NCI-H1092 (cell line): ENCODE measurements at places on chromosomes 3 and 15.

DNA sequence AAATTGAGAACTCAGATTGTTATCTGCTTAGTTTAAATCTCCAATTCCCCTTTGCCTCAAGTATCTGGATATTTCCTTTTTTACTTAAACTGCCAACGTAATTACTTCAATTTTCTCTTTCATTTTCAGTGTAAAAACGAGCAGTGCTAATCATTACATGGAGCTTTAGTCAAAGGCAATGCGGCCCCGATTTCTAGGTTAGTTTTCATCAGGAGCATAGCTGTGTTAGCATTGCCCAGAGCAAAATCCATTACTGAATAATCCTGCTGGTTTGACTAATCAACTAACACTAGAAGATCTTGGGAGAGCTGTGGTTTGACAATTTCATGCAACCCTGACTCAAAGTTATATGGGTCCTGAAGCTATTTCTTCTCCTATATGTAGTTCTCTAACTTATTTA lies 46.2 kb downstream of the ZPLD1 start:
- no peak for DNase-seq

GRCh38 chr3:188583341-188584161 lies 429.6 kb downstream of the LPP start:
- no peak for DNase-seq

DNA sequence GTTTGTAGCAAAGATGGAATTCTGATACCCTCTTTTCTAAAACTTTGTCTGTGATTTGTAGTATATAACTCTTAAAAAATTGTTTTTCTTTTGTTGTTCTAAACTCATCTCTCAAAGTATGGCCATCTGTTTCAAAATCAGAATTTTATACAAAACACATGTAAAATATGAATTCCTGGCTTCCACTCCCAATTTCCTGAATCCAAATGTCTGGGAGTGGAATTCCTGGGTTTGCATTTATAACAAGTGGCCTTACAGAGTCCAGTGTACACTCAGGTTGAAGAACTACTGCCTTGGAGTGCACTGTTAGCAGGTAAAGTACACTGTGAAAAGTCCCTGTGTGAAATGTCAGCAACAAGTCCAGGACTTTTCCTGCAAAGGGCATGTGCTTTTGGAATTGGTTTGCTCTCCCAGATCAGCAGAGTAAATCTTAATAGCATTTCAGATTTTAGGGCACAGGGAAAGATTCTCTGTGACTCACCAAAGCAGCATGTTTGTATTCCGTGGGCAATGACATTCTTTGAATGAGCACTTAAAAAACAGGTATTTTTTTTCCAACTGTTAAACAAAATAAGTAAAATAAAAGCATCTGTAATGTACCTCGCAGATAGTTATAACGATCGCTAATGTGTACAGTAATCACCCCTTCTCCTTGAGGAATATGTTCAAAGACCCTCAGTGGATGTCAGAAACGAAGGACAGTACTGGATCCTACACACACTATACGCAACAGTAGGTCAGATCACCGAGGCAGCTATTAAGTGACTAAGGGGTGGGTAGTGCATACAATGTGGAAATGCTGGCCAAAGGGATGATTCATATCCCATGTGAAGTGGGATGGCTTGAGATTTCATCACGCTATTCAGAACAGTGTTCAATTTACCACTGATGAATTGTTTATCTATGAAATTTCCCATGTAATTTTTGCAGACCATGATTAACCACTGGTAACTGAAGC lies 2.0 kb upstream of the CLDN16 start:
- DNase-seq: no peak

DNA sequence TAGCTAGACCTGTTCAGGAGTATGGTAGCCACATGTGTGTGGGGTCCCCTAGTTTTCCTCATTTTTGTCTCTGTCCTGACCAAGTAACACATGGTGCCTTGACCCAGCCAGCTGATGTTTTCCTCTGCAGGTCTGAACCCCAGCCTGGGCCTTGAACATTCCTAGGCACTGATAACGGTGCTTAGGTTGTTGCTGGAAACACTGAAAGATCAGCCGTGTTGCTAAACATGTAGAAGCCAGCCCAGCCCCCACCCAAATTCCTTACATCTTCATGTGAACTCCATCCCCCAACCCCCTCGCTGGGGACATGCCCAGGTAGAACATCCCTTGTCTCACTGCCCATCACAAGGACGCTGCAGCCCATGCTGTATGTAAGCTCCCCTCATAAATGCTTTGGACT lies 18.7 kb downstream of the RTP3 start:
- DNase-seq: no peak

GRCh38 chr15:90539789-90540188 lies 10.1 kb downstream of the CRTC3 start:
- DNase-seq: no peak

- DNase-seq: no peak
Observed at GRCh38 chr3:4052706-4053105, 250.5 kb upstream of the SETMAR start.

GRCh38 chr15:38242055-38242454 lies 10.6 kb upstream of the SPRED1 start:
- DNase-seq: no peak

- no peak for DNase-seq
Observed at GRCh38 chr3:81863756-81864155, 102.3 kb upstream of the GBE1 start.

DNA sequence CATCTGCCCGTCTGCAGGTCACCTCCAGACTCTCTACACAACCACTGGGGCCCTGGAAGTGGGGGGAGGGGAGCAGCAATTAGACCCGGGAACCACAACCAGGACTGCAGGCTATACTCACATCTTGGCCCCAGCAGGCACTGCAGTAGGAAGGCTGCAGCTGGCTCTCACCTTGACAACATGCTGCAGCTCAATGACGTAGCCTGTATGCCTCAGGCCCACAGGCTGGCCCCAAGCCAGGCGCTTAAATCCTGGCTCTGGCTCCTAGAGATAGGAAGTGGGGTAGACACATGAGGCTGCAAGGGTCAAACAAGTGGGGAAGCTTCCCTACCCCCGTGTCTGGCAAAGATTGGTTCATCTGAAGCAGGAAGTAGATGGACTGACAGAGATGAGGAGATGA lies 4.6 kb upstream of the QRICH1 start:
- no peak for DNase-seq

DNA sequence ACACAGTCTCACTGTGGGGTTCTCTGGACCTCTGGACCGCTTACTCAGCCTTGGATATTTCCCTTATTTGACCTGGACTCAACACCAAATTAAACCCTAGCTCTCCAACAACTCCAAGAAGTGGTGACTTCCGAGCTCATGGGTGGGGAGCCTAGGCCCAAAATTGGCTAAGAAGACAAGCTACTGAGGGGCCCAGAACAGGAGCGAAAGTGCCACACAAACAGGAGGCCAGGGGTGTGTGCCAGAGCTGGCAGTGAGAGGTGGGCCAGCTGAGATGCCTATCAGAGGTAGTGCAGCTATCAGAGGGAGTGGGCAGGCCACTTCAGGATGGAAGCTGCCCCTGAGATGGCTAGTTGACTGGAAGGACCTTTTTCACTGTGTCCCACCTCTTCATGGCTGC lies 151.1 kb upstream of the PRR20G start:
- DNase-seq: no peak

DNA sequence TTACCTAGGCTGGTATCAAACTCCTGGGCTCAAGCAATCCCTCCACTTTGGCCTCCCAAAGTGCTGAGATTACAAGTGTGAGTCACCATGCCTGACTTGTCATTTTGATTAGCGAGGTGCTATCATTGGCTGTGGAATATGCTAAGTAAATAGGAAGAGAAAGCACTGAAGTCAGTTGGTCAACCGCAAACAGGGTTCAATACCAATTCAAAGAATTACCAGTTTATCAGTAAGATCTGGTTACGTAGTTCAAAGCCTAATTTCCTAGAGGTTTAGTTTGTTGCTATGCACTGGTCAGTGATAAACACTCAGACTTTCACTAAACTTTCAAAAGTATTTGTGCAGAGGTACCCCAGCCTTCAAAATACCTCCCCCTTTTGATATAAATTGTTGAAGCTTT lies 29.5 kb downstream of the GLB1 start:
- no peak for DNase-seq

- no peak for DNase-seq
Observed at GRCh38 chr3:195033531-195034091, 237.3 kb downstream of the XXYLT1 start.

DNA sequence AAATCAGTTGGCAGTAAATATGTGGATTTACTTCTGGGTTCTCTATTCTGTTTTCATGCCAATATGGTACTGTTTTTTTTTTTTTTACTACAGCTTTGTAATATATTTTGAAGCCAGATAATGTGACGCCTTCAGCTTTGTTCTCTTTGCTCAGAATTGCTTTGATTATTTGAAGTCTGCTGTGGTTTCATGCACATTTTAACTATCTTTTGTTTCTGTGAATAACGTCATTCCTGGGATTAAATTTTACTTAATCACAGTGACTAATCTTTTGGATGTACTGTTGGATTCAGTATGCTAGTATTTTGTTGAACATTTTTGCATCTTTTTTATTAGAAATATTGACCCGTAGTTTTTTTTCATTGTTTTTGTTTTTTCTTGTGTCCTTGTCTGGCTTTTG lies 576.5 kb downstream of the ZNF385D start:
- no peak for DNase-seq

GRCh38 chr3:142778541-142778940 lies 54.7 kb downstream of the TRPC1 start:
- no peak for DNase-seq

DNA sequence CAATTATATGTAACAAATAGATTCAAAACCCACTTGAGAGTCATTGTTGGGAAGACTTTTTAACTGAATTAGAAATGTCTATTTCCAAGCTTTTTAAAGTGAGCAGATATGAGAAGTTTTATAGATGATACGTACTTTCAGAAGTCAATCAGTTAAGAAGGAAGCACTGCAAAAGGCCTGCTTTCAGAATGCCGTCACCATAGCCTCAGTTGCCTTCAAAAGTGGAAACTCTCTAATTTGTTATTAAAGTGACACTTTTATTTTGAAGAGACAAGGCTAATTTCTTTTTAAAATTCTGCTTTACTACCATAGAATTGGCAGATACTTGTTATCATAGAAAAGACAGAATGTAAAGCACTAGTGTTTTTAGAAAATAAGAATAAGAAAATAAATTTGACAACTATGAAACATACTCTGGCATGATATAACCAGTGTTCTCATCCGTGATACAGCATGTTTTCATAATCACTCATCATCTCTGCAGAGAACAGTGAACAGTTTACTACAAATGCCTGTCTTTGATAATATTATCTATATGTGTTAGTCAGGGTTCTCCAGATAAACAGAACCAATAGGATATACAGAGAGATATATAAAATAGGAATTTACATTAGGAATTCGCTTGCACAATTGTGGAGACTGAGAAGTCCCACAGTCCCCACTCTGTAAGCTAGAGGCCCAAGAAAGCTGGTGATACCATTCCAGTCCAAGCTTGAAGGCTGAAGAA lies 7.0 kb upstream of the PLD1 start:
- DNase-seq: no peak

DNA sequence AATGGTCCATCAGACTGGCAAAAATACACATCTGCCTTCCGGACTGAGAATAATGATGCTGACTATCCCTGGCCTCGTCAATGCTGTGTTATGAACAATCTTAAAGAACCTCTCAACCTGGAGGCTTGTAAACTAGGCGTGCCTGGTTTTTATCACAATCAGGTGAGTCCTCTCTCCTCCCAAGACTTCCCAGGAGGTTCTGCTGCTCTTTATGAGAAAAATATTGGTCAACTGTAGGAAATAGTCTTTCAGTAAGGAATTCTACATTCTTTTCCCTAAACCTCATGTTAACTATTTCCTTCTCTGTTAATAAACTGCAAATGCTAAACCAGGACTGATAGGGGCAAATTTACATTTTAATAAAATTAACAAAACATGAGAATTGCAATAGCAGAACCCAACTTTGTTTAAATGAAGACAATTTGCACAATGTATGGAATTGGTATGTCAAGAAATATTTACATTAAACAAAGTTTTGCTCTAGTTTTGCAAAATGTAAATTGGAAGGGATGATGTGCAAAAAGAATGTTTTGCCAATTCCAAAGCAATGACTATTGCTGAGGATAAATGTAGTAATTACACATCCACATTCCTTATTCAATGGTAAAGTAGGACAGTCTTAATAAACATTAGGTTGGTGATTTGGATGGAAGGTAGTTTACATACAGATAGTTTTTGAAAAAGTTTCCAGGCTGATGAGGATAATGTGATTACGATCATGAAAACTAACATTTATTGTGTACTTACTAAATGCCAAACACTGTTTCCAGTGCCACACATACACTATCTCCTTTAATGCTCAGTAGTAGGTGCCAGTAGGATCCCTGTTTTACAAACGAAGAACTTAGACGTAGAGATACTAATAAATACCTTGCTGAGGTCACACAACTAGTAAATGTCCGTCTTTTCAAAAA lies 21.1 kb downstream of the UPK1B start:
- no peak for DNase-seq

DNA sequence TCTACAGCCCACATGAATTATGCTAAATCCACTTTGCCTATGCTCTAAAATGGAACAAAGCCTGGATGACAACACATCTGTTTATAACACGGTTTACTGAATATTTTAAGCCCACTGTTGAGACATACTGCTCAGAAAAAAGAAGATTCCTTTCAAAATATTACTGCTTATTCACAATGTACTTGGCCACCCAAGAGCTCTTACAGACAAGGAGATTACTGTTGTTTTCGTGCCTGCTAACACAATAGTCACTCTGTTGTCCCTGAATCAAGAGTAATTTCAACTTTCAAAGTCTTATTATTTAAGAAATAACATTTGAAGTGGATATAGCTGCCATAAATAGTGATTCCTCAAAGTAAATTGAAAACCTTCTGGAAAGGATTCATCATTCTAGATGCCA lies 70.9 kb downstream of the ANKRD28 start:
- no peak for DNase-seq

GRCh38 chr3:183330881-183331280 lies 77.8 kb downstream of the B3GNT5 start:
- DNase-seq: no peak

DNA sequence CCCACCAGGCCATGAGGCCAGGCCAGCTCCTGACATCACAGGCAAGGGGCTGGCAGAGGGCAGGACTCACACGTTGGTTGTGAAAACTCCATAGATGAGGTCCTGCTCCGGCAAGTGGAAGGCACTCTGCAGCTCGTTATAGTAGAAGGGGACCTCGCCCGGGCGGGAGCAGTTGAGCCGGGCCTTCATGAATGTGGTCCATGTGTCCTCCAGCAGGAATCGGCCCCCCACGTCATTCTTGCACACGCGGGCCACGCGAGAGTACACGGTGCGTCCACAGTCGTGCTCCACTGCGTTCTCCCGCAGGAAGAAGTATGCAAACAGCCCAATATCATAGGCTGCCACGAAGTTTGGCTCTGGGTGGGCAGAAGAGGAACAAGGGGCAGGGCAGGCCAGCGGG lies 101.2 kb downstream of the SEMA5B start:
- DNase-seq: no peak

- no peak for DNase-seq
Observed at GRCh38 chr3:30122359-30122758, 484.0 kb upstream of the TGFBR2 start.
